ENCODE measurements at places on chromosomes 12 and 14. TPM values are rescaled to one million over a fixed set of nuclear protein-coding genes. Genes with fewer than 3 reads are reported as not detected.

- DNase-seq: no peak
These were observed 43.2 kb upstream of the BCL11B start for GRCh38 chr14:99315197-99315596.

GRCh38 chr12:38823738-38824137 lies 81.7 kb downstream of the CPNE8 start:
- DNase-seq: no peak

- DNase-seq: peak; percentile 62
These were observed 140.5 kb downstream of the AKAP6 start for GRCh38 chr14:32469388-32470160.

Gene MGAT2
- total RNA-seq: 60.4 TPM

DNA sequence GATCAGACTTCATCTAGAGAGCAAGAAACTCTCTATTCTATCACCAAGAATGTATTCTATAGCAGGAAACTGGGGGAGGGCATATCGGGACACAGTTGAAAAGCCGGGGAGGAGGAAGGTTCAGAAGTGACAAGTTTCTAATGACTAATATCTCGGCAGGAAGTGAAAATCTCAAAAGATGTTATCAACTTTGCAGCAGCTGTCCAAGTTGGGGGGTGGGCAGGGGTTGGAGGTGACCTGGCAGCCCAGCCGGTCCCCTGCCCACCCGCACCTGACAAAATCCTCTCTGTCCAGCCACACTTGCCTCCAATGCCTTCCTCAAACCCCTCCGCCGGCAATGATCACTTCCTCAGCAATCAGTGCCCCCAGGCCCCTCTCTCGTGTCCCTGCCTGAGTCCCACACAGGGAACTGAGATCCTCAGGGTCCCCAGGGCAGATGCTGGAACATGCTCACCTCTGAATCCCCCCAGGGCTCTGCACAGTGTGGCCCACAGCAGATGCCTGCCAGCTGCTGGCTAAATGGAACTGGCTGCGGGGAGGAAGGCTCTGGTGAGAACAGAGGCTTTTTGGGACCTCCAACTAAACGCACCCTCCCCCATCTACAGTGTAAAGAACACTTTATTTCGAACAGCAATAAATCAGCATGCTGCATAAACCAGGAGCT lies 43.9 kb downstream of the CCDC88C start:
- no peak for DNase-seq

Gene KRT81
- not detected for total RNA-seq

DNA sequence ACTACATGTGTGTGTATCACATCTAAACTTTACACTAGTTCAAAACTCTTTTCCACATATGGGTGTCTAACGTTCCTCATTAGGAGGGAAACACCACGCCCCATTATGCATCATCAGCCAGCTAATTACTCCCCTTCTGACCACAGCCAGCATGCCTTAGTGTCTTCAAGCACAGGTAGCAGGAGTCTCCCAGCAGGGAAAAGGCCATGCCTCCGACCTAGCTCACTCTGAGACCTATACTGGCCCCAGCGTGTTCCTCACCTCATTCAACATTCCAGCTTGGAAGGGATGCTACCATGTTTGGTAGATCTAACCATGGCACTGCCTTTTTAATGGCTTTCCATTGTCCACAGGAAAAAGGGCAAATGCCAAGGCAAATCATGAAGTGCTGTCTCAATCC lies 66.1 kb upstream of the PRB2 start:
- DNase-seq: no peak

Gene NRIP2
- 0.17 TPM for total RNA-seq

DNA sequence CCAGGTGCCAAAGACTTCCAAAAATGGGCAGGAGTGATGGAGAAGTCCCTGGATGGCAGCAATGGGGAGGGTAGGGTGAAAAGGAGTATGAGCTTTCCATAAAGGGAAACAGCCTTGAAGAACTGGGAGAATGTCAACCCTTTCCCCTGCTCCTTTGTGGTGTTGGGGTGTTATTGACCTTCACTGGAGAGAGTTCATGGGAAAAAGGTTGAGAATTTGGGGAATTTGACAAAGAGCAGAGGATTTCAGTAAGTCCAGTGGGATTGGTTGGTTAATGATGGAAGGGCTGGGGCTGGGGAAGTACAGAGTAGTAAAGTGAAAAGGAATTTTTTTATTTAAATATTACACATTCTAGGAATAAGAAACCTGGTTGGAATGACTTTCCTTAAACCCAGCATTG lies 116.6 kb downstream of the ERC1 start:
- DNase-seq: no peak

GRCh38 chr12:25376985-25377384 lies 126.3 kb upstream of the KRAS start:
- no peak for DNase-seq
